NB4 (cell line): ENCODE measurements at places on chromosomes 13 and 19.

- no peak for DNase-seq
Measured at GRCh38 chr13:51475727-51476501, 23.1 kb upstream of the INTS6 start.

DNA sequence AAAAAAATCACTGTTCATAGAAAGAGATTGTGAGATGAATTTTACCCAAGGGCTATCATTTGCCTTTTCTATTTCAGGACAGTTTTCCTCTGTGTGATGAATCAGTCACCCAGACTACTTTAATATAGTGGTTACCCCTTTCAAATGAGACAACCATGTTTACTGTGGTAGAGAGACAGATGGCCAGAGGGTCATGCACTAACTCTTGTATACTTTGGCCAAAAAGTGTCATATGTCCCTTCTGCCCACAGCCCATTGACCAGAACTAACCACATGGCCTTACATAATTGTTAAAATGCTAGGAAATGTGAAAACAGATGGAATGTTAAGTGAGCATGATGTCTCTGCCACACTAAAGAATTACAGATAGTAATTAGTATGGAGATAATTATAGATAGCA lies 498.7 kb downstream of the DACH1 start:
- DNase-seq = no peak

- DNase-seq = no peak
Measured at GRCh38 chr19:19004144-19004543, 29.2 kb downstream of the SUGP2 start.

- no peak for DNase-seq
Measured at GRCh38 chr13:72745260-72745659, 17.5 kb downstream of the BORA start.

GRCh38 chr13:106513025-106513983 lies 22.2 kb downstream of the EFNB2 start:
- DNase-seq = no peak

- DNase-seq = peak; percentile 77
Measured at GRCh38 chr19:16714702-16715287, 4.9 kb upstream of the NWD1 start.

- DNase-seq = peak; percentile 97
Measured at GRCh38 chr13:29758531-29759114, 91.8 kb downstream of the UBL3 start.
